GM12878 (cell line): ENCODE measurements at places on chromosomes 13 and 19. TPM values are rescaled to one million over a fixed set of nuclear protein-coding genes. Genes with fewer than 3 reads are reported as not detected.

DNA sequence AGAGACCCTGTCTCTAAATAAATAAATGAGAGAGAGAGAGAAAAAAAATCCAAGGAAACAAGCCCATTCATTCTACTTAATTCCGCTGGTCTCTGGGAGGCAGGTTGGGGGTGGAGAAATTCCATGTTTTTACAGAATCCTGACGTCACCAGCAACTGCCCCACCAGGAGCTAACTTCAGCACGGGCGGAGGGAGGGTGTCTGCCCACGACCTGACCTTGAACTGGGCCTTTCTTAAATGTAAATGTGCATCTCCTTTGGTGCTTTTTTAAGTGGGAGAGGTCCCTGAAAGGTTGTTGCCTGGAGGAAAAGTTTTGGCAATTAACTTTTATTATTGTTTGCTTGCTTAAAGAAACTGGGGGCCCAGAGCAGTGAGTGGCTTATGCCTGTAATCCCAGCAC, 15.5 kb downstream of the KLF2 start:
- no peak for DNase-seq

- DNase-seq, result no peak
Observed at GRCh38 chr13:109333893-109334651, 452.3 kb downstream of the IRS2 start.

The RFPL4AL1 gene
- polyA plus RNA-seq, result not detected in 2 replicates

- DNase-seq, result no peak
Observed at GRCh38 chr13:72696579-72696978, 30.9 kb downstream of the MZT1 start.

GRCh38 chr19:41911889-41912731, 16.1 kb downstream of the ERFL start:
- no peak for DNase-seq

The METTL21C gene
- 0.19 TPM in 1 of 2 replicates, not detected in the other for polyA plus RNA-seq

The RGL3 gene
- not detected in 2 replicates for polyA plus RNA-seq

The VSTM2B gene
- polyA plus RNA-seq, result not detected in 2 replicates

- no peak for DNase-seq
Observed at GRCh38 chr13:98284679-98285078, 107.6 kb upstream of the RNF113B start.

DNA sequence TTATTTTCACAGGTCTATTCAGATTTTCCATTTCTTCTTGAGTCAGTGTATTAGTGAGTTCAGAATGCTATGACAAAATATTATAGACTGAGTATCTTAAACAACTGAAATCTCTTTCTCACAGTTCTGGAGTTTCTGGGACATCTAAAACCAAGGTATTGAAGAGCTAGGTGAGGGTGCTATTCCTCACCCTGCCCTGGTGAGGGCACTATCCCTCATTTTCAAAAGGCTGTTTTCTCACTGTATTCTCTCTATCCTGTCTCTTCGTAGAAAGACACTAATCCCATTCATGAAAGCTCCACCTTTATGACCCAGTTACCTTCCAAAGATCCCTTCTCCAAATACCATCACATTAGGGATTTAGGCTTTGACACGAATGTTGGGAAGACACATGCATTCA, 1617.1 kb downstream of the PCDH9 start:
- no peak for DNase-seq

- no peak for DNase-seq
Observed at GRCh38 chr13:79709471-79709870, 228.5 kb downstream of the NDFIP2 start.

The PGLYRP2 gene
- 0.16 and 0.22 TPM in 2 replicates for polyA plus RNA-seq

GRCh38 chr13:98541191-98541590, 35.7 kb downstream of the STK24 start:
- no peak for DNase-seq

The POLR2E gene
- 460 and 487 TPM in 2 replicates for polyA plus RNA-seq

GRCh38 chr13:76809389-76809788, 76.8 kb downstream of the KCTD12 start:
- DNase-seq, result no peak

- DNase-seq, result no peak
Observed at GRCh38 chr19:38710928-38711725, 33.1 kb downstream of the CAPN12 start.

DNA sequence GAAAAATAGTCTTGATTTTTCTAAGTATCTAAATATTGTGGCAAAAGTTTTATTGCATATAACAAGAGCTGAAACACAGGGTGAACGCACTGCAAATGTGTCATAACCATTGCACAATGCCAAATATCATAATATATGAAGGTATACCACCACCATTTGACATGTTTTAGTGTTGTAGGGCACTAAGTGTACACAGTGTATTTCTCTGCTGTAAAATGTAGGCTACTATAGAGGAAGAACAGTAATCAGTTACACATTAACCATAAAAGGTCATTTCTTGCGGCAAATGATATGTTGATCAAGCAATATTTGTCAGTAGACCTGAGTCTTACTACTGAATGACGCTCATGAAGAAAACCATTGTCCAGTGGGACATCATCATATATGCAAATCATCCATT, 18.3 kb upstream of the KLF5 start:
- DNase-seq, result no peak

- DNase-seq, result no peak
Observed at GRCh38 chr19:40224342-40225150, 1.9 kb downstream of the CCNP start.

DNA sequence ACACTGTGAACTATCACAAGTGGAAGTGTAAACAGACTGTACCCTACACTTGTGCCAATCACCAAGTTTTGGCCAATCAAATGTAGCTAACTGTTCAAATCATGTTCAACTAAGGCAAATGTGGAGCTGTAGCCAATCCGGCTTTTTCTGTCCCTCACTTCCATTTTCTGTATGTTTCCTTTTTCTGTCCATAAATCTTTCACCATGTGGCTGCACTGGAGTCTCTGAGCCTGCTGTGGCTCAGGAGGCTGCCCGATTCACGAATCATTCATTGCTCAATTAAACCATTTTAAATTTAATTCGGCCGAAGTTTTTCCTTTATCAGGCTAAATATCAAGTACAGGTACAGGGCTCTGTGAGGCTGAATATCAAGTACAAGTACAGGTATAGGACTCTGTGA, 216.5 kb downstream of the RFC3 start:
- no peak for DNase-seq

The CDX2 gene
- polyA plus RNA-seq, result not detected in 2 replicates
